Adipocyte (in vitro differentiated cells): ENCODE measurements at places on chromosomes 7 and 10.
A peak's percentile ranks its signal among the peaks of the same experiment; 100 is the strongest.

DNA sequence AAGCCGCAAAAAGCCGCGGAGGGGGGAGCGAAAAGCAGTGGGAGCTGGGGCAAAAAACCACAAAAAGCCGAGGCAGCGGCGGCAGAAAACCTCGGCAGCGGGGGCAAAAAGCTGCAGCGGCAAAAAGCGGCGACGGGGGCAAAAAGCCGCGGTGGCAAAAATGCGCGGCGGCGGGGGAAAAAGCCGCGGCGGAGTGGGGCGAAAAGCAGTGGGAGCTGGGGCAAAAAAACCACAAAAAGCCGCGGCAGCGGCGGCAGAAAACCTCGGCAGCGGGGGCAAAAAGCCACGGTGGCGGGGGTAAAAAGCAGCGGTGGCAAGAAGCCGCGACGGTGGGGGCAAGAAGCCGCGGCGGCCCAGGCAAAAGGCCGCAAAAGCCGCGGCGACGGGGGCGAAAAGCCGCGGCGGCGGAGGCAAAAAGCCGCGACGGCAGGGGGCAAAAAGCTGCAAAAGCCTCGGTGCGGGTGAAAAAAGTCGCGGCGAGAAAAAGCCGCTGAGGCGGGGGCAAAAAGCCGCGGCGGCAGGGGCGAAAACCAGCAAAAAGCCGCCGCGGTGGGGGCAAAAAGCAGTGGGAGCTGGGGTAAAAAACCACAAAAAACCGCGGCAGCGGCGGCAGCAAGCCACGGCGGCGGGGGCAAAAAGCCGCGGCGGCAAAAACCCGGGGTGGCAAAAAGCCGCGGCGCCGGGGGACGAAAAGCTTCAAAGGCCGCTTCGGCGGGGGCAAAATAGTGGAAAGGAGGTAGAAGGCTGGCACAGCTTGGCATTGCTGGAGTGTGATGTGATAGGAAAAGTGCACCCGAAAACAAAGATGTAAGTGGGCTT lies 135.9 kb downstream of the ZNF92 start:
- peak; percentile 29 for DNase-seq

DNA sequence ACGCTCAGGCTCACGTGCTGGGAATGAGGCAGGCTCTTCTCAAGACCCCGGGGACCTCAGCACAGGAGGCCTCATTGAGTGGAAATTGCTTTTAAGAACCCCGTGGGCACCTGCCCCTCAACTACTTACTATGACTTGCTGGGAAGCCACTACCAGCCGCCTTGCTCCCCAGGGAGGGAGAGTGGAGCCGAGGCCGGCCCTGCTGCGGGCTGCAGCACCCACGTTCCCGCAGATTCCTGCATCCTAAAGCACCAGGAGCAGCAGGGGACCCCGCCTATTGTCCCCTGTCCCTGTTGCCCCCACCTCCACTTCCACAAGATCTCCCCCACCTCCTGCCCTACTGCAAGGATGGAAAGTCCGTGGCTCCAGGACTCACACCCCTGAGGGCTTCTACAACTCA lies 541.6 kb upstream of the PFKP start:
- no peak for DNase-seq

- DNase-seq, result peak; percentile 29
These were observed 6.6 kb downstream of the DMBT1 start for GRCh38 chr10:122567056-122567660.

- no peak for DNase-seq
These were observed 35.6 kb upstream of the GRB10 start for GRCh38 chr7:50818324-50818723.

- DNase-seq, result no peak
These were observed 198.1 kb downstream of the FZD1 start for GRCh38 chr7:91462316-91462715.

- no peak for DNase-seq
These were observed 174.2 kb upstream of the STEAP4 start for GRCh38 chr7:88480896-88481295.

- DNase-seq, result no peak
These were observed 570.1 kb upstream of the MGMT start for GRCh38 chr10:128896963-128897362.

- DNase-seq, result no peak
These were observed 6.2 kb downstream of the CCDC6 start for GRCh38 chr10:59900048-59900727.

- no peak for DNase-seq
These were observed 199.2 kb downstream of the MBL2 start for GRCh38 chr10:52573347-52573746.

DNA sequence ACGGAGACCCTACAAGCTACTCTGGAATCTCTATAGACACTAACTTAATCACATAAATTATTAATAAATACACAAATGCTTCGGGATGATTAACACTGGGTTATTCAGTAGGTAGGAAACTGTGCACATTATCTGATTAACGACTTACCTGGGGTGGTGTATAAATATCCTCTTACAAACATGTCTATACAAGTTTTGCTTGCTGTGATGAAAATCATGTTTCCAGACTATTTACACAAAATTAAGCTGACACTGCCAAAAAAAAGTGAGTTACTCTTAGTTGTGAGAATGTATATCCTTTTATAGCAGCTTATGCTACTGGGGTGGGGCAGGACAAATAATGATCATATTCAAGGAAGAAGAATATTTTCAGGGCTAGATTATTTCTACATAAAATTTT lies 314.6 kb downstream of the C7orf25 start:
- DNase-seq, result no peak

DNA sequence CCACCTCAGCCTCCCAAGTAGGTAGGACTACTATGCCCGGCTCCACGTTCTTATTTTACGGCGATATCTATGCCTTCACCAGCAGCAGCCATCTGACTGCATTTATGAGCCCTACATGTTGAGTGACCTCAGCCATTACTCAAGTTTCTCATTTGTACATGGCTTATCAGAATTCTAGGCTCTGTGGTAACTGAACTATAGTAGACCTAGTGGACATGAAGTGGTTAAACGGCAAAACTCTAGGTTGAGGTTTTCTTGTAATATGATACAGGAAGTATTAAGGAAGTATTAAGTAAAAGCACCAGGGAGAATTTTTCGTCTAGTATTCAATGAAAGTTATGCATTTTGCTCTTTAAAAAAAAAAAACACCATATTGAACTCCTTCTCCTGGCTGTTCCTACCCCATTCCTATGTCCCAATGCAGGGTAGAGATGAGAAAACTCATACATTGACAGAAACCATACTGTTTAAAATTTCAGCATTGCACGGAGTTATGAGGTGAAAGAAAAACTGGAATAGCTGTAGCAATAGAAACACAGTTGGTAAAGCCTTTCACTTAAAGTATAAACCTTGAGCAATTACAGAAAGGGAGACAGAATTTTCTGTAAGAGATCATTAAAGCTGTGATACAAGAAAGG lies 39.8 kb upstream of the EPC1 start:
- peak; percentile 38 for DNase-seq

- no peak for DNase-seq
These were observed 100.9 kb downstream of the ANKRD7 start for GRCh38 chr7:118325450-118325808.

- no peak for DNase-seq
These were observed 20.4 kb downstream of the ELFN1 start for GRCh38 chr7:1690359-1690958.

- no peak for DNase-seq
These were observed 65.5 kb upstream of the NKX6-2 start for GRCh38 chr10:132851451-132851850.

- DNase-seq, result no peak
These were observed 524.4 kb downstream of the SUGCT start for GRCh38 chr7:40659231-40659630.

DNA sequence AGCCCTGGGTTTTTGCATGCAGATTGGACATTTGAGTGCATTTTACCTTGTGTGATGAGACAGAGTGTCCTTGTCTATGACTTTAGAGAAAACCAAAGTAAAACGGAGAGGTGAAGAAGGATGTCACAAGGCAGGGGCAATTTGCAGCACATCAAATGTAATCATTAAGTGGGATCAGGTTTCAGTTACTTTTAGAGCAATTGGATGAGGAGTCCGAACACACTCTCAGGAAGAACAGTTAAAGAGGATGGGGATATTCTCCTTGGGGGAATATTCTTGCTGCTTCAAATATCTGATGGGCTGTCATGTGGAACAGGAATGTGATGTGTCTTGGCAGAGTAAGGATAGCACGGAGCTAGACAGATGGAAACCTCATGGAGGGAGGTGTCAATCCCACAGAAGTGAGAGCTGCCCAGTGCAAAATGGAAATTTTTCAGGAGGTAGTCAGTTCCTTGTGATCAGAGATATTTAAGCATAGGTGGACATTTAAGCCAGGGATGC lies 757 bp downstream of the RAB19 start:
- DNase-seq, result peak; percentile 52

GRCh38 chr7:100091411-100092181 lies 2.8 kb downstream of the COPS6 start:
- no peak for DNase-seq

DNA sequence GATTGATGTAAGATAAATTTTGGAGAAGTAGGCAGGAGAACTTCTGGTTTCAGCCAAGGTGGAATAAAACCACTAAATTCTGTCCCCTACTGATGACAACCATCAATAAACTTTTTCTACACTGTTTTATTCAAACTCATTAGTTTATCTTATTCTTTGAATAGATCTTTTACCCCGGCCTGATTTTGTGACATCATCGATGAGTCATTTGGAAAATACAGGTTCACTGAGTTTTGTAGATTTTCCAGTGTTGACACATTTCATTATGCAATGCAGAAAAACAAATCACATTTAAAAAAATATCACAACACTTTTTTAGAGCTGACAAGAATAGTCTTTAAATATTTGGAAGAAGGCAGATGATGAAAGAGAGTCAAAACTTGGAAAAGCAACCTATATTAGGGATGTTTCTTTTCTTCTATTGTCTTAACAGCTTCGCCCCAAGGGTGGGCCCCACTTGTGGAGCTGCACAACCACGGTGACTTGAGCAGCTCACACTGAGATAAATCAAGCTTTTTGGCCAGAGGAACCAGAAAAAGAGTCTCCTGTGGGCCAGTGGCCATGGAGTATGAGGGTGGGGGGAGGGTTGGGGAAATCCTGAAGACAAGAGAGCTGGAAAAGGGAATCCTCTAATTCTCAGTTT lies 112.8 kb downstream of the PTEN start:
- DNase-seq, result peak; percentile 23

DNA sequence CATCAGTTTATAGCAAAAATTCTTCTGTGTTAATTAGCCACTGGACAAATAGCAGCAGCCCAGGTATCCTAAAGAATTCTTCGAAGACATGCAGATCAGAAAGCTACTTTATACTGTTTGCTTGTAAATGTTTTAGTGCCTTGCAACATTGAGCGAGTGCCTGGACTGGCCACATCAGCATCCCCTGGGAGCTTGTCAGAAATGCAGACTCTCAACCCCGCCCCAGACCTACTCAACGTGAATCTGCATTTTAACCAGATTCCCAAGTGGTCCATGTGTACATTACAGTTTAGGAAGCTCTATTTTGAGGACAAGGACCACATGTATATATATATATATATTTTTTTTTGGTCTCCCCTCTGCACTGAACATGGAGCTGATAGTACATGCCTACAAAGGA lies 18.5 kb upstream of the PLEKHS1 start:
- no peak for DNase-seq

DNA sequence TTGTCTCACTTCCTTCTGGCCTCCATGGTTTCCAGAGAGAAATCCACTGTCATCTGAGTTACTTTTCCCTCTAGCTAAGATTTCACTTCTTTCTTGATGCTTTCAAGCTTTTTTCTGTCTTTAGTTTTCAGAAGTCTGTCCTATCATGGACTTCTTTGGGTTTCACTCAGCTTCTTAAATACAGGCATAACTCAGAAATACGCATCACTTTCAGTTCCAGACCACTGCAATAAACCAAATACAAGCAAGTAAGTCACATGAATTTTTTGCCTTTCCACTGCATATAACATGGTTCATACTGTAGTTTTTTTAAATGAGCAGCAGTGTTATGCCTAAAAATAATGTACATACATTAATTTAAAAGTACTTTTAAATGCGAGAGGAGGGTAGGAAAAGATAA lies 48.7 kb downstream of the STK17A start:
- DNase-seq, result no peak

DNA sequence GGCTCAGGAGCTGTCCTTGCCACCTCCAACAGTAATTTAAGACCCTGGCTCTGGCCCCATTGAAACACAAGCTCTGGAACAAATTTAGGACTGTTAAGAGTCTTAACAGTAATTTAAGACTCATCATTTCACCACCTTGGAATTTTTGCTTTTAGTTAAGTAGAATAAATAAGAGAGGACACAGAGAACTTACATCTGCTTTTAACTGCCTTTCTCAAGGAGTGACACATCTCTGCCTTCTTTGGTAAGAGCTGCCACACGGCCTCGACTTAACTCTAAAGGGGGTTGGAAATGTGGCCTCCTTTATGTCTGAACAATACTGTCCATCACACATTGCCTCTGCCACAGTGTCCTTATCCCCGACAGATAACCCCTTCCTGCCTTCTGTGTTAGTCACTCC lies 77.9 kb downstream of the HERPUD2 start:
- DNase-seq, result peak; percentile 22

GRCh38 chr7:140485500-140486265 lies 6.4 kb upstream of the MKRN1 start:
- no peak for DNase-seq

DNA sequence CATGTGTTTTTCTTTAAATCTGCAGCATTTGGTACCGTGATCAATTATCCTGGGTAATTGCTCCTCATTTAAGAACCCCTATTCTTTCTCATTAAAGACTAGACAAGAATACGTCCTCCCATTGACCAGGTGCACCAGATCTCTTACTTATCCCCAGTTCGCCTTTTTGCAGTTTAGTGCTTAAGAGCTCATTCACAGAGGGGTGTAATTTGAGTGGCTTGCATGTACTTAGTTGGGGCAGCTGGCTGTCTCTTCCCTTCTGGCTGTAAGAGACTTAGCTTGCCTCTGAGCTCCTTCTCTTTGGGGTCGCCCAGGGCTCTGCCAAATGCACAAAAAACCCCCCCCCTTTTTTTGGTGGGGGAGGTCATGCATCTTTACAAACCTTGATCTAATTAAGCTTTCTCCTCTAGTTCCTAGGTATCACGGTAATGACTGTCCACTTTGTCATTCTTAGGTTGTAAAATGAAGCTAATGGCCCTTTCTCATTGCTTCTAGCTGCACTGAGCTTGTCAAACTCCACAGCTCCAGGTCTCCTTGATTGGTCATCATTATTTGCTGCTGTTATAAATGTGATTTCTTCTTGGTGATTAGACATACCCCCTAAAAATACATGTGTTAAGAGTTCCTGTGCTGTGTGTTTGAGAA lies 26.3 kb downstream of the GAD2 start:
- no peak for DNase-seq

DNA sequence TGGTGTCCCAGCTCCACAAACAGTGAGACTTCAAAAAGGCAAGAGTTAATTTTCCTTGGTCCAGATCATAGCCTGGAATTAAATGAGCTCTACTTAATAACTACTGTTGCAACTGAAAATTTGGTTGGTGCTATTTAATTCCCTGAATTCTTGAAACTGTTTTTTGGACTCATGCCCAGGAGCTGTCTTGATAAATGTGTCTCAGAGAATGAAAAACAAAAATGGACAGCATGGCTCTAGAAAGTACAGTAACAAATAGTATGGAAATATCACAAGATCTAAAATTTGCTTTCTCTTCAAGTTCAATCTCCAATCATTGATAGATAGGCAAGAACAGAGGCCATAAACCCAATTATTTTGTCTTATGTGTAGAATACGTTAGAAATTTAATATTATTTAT lies 42.5 kb downstream of the CCDC71L start:
- peak; percentile 71 for DNase-seq

- no peak for DNase-seq
These were observed 20.6 kb upstream of the SLC13A1 start for GRCh38 chr7:123220396-123220795.
